Posterior vena cava (tissue), 2 donors: ENCODE measurements at places on chromosomes 12 and 14. TPM values are rescaled to one million over a fixed set of nuclear protein-coding genes. Genes with fewer than 3 reads are reported as not detected.

GRCh38 chr12:116516657-116517056 lies 42.5 kb upstream of the MAP1LC3B2 start:
- no peak for DNase-seq

DNA sequence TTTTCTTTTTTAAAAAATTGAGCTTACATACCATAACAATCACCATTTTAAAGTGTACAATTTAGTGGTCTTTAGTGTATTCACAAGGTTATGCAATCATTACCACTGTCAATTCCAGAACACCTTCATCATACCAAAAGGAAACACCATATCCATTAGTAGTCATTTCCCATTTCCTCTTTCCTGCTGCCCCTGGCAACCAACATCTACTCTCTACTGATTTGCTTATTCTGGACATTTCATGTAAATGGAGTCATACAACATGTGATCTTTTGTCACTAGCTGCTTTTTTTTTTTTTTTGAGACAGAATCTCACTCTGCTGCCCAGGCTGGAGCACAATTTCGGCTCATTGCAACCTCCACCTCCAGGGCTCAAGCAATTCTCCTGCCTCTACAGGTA lies 66.8 kb upstream of the CFL2 start:
- DNase-seq, result no peak

DNA sequence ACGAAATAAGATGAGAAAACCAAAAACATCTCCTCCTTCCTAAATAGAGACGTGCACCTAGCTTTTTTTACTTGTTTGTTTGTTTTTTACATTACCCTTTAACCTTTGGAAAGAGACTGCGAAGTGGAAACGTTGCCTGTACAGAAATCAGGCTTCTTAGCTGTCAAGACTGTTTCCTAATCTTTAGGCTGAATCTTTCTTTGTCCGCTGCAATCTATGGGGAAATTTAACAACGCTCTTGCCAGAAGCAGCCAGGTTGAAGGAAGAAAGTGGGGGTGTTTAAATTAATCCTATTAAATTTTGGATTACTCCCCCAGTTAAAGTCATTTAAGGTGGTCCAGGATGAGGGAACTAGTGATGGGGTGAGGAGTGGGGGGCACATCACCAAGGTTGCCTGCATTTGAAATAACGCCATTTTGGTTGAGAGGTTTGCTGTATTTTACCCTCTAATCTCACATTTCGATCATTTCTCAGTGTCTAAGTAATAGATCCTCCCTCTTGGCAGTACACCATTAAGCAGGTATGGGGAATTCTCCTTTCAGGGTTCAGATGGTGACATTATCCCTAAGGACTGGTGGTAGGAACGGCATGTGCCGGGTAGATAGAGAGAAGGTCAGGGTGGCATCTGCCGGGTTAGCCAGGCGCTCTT lies 2.6 kb downstream of the FLRT2 start:
- no peak for DNase-seq

GRCh38 chr12:26327975-26328644 lies 132.7 kb downstream of the SSPN start:
- DNase-seq, result no peak

DNA sequence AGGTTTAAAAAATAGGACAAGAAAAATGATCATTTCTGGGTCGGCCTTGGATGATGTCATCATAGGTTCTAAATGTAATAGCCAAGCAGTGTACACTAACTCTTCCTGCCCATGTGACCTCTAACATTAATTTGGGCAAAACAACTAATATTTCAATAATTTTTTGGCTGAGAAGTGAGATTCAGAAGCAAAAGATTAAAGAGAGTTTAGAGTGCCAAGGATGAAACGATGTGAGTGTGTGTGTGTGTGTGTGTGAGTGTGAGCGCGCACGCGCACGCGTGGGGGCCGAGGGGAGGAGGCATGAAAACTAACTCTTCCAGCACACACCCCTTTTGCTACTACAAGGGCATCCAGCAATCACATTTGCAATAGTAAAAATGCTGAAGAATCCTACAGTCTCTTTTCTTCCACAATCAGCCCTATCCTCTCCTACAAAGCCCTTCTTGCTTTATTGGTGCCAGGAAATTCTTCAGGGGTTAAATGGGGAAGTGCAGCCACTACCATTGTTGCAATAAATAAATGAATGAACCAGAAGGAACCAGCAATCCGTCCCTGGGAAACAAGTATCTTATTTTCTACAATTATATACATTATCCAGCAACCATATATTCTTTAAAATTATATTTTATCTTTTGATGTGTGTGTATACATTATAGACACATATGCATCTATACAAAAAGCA lies 52.9 kb downstream of the PEBP1 start:
- DNase-seq, result no peak

DNA sequence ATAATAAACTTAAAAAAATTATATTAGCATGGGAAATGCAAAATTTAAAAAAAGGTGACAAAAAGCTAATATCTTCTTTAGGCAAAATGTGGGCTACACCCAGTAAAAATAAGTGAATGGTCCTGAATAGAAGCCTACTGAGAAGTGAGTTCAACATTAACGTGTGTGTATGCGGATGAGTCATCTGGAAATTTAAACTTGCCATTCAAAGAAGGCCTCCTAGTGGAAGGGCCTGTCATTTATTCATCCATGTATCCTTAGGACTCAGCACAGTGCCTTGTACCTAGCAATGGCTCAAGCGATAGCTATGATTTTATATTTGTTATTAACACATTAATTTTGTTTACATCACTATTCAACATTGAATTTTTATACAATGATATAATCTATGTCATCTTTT lies 226.2 kb downstream of the NUBPL start:
- no peak for DNase-seq

DNA sequence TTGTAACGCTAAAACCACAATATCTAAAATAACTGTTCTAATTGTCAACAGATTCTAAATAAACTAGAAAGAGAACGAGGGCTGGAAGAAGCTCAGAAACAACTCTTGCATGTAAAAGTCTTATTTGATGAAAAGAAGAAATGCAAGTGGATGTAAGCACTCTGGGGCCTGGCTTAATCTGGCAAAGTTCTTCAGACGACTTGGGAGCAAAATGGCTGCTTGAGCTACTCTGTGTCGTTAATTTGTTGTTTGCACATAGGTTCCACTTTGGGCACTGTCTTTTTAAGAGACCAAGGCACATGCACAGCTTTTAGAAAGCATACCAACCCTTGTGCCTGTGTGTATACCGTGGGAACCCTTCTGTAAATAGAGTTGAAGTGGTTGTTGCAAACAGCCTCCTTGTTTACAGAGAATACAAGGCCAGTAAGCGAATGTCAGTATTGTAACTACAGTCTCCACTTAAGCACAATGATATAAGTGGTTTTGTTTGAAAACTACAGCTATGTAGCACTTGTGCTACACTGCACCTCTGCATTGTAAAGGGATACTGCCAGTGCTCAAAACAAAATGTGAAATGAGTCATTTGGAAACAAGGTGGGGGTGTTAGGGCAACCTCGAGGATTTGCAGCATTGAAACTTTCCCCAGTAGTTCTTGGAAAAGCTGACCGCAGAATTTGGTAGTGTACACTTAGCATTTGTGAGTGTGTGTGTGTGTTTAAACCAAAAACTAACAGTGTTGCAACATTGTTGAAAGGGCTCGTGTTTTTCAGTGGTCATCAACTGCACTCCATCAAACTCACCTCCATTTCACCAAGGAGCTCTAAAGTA lies 154.3 kb downstream of the CEP83 start:
- no peak for DNase-seq

- no peak for DNase-seq
Observed at GRCh38 chr14:35898217-35898775, 72.2 kb downstream of the BRMS1L start.

GRCh38 chr12:20370014-20370386 lies 1.7 kb downstream of the PDE3A start:
- DNase-seq, result no peak

DNA sequence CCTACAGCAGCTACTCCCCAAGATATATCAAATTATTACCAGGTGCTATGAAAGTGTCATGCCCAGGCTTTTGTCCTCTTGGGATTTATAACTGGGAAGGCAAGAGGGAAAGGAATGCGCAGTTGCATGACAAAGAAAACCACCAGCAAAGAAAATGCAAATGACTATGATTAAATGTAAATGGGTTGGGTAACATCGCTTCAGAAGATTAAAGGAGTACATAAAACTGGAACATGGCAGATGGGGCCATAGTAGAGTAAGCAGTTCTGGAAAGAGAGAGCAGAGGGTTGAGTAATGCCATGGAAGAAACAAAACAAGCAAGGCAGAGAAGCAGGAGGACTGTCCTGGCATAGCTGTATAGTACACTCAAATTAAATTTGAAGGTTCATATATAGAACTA lies 493.1 kb downstream of the NOVA1 start:
- no peak for DNase-seq

DNA sequence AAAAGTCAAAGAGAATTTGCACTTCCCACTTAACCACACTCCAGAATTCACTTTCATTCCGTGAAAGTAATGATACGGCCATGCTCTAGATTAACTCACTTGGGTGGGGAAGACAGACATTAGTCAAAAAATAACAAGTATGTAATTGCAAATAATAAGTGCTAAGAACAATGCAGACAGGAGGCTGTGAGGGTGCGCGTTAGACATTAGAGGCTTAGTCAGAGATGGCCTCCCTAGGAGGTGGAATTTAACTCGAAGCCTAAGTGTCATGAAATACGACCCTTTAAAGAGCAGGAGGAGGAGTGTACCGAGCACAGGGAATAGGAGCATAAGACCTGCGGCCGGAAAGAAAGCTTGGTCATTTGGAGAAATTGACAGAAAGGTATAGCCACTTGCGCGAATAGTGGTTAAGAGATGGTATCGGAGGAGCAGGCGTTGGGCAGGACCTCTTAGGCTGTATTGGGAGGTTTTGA lies 628 bp downstream of the SNRPF start:
- DNase-seq, result no peak

DNA sequence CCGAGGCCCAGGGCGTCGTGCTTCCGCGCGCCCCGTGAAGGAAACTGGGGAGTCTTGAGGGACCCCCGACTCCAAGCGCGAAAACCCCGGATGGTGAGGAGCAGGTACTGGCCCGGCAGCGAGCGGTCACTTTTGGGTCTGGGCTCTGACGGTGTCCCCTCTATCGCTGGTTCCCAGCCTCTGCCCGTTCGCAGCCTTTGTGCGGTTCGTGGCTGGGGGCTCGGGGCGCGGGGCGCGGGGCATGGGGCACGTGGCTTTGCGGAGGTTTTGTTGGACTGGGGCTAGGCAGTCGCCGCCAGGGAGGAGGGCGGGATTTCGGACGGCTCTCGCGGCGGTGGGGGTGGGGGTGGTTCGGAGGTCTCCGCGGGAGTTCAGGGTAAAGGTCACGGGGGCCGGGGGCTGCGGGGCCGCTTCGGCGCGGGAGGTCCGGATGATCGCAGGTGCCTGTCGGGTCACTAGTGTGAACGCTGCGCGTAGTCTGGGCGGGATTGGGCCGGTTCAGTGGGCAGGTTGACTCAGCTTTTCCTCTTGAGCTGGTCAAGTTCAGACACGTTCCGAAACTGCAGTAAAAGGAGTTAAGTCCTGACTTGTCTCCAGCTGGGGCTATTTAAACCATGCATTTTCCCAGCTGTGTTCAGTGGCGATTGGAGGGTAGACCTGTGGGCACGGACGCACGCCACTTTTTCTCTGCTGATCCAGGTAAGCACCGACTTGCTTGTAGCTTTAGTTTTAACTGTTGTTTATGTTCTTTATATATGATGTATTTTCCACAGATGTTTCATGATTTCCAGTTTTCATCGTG lies 612 bp downstream of the MDM2 start:
- peak; percentile 96 for DNase-seq

DNA sequence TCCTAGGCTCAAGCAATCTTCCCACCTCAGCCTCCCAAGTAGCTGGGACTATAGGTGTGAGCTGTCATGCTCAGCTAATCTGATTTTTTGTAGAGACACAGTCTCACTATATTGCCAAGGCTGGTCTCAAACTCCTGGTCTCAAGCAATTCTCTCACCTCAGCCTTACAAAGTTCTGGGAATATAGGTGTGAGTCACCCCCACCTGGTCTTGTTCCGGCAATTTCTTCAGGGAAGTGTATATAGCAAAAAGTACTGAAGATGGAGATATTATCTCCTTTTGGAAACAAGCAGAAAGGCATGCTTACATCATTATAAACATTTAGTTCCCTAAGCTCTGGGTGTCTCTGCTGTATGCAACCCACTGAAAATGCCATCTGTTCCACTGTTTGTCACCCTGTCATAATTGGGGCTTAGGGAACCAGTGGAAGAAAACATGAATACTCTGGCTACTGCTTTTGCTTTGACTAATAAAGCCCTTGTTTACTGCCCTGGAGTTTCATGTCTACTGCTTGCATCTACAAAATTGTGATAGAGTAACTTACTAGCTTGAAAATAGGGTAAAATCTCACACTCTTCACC lies 940.2 kb downstream of the GALC start:
- DNase-seq, result no peak

- DNase-seq, result no peak
Observed at GRCh38 chr14:23646648-23647549, 10.7 kb downstream of the DHRS2 start.

DNA sequence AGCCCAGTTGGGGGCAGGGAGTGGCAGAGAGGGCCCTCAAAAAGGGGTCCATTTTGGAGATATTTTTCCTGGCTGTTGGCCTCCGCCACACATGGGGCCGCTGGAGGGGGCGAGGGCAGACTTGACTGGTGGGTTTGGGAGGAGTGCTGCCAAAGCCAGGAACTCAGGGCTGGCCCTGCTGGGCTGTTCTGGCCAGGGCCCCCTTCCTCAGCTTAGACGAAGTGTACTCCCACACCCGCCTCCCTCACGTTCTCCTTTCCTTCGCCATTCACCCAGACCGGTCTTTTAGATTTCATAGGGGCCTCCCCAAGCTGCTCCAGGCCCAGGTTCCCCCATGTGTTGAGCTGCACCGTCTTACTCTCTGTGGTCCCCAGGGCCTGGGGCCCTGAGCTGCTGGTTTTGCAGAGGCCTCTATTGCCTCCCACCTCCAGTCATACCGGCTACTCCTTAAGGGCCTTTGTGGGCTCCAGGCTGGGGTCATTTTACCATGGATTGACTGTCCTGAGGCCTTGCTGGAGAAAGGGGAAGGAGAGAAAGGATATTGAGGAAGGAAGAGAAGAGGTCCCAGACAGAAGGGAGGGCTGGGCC lies 1.3 kb downstream of the KRT7 start:
- no peak for DNase-seq

- DNase-seq, result no peak
Observed at GRCh38 chr12:26112703-26113147, 12.1 kb downstream of the BHLHE41 start.

The CCDC177 gene
- total RNA-seq, result not detected

The BDKRB2 gene
- 4.6 TPM for total RNA-seq

The EIF2S3B gene
- total RNA-seq, result 0.33 TPM

The KRT85 gene
- total RNA-seq, result not detected

The ZFHX2 gene
- 2.4 TPM for total RNA-seq

The GPD1 gene
- total RNA-seq, result 4.5 TPM

The PLBD1 gene
- total RNA-seq, result 12.4 TPM

The LALBA gene
- total RNA-seq, result not detected

The PDZRN4 gene
- total RNA-seq, result 26.8 TPM
